NCI-H748 treated with DMSO at 0.1 percent for 48 hours (cell line): ENCODE measurements at places on chromosomes 11 and 22.

DNA sequence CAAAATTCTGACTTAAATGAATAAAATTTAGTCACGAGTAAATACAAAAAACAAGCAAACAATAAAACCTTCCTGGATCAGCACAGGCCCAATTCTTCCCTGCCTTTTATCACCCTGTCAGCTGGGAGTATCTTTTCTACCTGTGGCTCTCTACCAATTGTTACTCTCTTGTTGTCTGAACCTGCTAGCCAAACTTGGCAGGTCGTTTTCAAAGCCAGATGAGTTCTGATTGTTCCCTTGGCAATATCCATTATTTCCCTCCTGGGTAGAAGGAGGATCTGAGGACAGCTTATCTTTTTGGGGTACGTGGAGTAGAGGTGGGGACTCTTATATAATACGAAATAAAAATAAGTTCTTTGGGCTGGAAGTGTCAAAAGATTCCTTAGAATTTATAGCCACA, 40.2 kb downstream of the SNX19 start:
- DNase-seq: no peak

- DNase-seq: no peak
Measured at GRCh38 chr11:67486481-67487195, 3.8 kb downstream of the AIP start.

DNA sequence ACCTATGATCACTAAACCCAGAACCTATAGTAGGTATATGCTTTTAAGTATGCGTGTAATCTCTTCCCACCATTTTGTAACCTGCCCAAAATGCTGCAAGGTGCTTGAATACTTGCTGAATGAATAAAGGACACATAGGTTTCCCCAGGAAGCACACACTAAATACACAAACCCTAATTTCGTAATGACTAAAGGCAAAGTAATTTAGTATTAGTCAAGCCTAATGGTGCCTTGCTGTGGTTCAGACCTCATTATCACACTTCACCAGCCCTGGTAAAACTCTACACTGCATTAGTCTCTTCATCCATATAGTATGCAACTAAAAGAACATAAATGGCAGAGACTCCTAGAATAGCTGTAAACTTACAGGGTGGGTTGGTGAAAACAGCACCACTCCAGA, 289.0 kb upstream of the PITPNB start:
- no peak for DNase-seq

- DNase-seq: no peak
Measured at GRCh38 chr22:17243524-17243923, 24.3 kb upstream of the ADA2 start.

- no peak for DNase-seq
Measured at GRCh38 chr11:120780239-120780638, 243.7 kb upstream of the TBCEL start.

DNA sequence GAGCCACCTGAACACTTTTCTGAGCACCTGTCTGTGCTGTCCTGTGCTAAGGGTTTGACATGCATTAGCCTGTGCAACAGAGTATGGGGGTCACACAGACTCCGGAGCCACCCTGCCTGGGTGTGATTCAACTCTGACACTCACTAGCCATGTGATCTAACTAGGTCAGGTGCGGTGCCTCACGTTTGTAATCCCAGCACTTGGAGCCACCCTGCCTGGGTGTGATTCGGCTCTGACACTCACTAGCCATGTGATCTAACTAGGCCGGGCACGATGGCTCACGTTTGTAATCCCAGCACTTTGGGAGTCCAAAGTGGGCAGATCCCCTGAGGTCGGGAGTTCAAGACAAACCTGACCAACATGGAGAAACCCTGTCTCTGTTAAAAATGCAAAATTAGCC, 11.4 kb downstream of the UBE2L6 start:
- DNase-seq: no peak

DNA sequence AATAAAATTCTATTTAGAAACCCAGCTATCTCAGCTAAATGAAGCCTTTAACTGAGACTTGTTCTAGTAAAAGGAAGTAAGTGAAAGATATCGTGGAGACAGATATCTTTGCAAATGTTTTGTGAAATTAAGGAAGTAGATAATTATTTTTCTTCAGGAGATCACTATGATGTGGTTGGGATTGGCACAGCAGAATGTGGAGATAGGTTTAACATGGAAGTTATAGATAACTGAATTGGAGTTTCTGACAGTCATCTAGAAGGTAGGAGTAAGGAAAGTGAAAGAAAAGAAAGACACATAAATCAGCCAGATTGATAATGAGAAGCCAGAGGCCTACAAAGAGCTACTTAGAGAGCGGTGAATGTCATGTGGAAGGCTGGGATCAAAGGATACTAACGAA, 4.7 kb upstream of the CASP5 start:
- no peak for DNase-seq

- no peak for DNase-seq
Measured at GRCh38 chr11:93291898-93292297, 38.6 kb upstream of the DEUP1 start.

GRCh38 chr22:39239561-39240423, 5.0 kb downstream of the PDGFB start:
- peak; percentile 63 for DNase-seq

DNA sequence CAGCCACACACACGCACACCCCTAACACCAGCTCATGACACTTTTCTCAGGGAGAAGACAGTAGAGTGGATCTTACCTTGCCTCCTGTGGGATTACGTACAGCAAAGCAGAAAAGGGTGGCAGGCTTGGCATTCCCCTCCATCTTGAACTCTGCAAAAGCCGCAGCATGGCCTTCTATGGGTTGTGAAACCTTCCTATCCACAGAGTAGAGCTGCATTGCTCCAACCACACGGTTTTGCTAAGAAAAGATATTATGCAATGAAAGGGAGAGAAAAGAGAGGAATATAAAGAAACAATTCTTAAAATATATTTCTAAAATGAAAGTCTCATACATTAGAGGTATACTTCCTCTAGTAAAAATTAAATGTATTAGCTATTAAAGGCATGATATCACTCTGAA, 48.8 kb downstream of the CLTCL1 start:
- DNase-seq: no peak

DNA sequence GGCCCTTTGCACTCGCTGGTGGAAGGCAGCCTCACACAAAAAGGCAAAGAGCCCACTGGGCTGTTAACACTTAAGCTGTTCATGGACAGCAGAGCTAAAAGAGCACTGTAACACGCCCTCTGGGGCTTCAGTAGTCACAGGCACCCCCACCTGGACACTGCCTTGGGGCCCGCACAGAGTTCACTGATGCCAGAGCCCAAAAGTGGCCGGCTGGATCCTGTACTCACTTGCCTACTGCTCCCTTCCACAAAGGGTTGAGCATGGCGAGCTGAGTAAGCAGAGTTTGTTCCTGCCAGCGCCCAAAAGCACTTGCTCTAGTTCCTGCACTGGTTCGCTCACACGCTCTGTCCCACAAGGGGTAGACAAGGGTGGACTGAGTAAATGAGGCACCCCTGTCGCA, 78.8 kb downstream of the RELT start:
- DNase-seq: no peak

DNA sequence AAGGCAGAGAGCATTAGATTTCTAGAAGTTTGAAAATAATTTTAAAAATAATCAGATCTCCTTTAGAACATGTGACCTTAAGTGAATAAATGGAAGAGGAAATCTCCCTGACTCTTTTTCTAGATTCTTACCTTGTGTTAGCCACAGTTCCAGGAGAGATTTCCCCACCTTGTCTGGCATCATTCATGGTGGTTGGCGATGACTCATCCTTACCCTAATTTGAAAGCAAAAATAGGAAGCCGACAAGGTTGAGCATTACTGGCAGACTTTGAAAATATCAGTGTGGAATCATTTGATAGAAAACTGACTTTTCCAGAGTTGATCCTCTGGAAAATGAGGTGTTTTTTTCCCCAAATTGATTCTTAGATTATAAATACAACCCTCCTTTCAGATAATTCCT, 48.1 kb downstream of the CNTN5 start:
- no peak for DNase-seq

- DNase-seq: no peak
Measured at GRCh38 chr11:41483956-41484355, 24.5 kb upstream of the LRRC4C start.

- DNase-seq: no peak
Measured at GRCh38 chr11:134397304-134398078, 14.6 kb downstream of the B3GAT1 start.

DNA sequence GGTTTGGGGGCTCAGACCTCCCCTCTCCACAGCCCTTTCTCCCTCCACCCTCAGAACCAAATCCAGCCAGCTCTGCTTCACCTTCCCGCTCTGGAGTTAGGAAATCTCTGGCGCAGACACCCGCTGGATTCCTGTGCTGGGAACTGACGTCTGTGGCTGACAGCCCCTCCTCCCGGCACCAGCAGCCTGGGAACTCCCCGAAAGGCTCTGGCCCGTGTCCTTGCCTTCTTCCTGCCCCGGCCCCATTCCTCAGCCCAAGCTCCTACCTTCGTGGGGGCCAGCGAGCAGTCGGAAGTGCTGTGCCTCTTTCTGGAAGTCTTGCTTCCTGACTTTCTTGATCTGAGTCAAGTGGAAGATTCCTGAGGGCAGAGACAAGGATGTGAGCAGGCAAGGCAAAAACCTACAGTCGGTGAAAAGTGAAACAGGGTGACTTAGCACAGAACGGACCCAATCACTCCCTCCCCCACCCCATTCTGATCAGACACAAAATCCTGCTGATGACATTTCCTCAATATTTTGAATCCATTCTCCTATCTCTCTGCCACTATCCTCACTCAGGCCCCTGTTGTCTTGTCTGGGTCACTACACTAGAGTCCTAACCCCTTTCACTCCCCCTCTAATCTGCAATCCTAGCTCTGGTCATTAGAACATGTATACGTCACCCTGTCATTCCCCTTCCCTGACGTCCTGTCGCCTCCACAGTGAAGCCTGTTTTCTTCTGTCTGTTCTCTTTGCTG, 34.1 kb downstream of the CHRDL2 start:
- DNase-seq: no peak

- DNase-seq: no peak
Measured at GRCh38 chr11:61694946-61695706, 14.9 kb downstream of the DAGLA start.

- DNase-seq: no peak
Measured at GRCh38 chr22:27492566-27493201, 308.9 kb downstream of the MN1 start.

DNA sequence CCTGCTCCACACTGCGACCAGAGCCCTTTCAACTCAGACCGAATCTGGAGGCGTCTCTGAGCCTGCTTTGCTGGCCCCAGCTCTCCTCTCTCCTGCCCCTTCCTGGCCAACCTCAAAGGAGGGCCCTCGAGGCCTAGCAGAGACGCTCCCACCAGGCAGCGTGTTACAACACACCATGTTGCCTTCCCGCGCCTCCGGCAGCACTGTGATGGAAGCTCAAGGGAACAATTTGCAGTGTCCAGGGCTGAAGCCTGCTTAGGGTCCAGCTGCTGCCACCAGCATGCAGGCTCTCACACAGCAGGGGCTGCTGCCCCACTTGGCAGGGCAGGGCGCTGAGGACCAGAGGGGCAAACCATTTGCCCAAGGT, 18.4 kb downstream of the LINC01488 start:
- no peak for DNase-seq

DNA sequence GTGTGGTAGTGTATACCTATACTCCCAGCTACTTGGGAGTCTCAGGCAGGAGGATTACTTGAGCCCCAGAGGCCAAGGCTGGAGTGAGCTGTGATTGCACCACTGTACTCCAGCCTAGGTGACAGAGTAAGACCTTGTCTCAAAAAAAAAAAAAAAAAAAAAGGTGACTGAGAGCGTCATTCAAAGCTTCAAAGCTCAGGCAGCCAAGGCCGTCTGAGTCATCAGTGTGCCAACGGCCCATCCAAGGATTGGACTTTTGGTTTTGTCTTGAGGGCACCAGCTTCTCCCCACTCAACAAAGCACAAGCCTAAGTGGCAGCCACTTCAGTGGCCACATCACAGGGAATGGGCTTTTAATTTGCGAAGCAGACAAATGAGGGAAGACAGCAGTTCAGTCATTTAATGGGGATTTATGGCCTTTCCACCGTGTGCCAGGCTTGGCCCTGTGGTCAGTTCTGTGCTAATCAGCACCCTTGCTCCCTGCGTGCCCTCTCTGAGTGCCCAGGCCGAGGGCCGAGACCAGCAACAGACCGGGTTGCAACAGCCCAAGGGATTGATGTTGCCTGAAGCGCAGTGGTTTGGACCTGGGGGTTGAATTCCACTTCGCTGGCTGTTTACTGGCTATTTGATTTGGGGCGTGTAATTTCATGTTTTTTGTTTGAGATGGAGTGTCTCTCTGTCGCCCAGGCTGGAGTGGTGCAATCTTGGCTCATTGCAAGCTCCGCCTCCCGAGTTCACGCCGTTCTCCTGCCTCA, 30.2 kb upstream of the CRYBB3 start:
- DNase-seq: no peak

- DNase-seq: no peak
Measured at GRCh38 chr22:33337524-33337923, 279.3 kb upstream of the SYN3 start.

GRCh38 chr11:82557274-82557673, 176.4 kb downstream of the FAM181B start:
- DNase-seq: no peak

- no peak for DNase-seq
Measured at GRCh38 chr11:43515090-43515489, 156.4 kb downstream of the TTC17 start.

DNA sequence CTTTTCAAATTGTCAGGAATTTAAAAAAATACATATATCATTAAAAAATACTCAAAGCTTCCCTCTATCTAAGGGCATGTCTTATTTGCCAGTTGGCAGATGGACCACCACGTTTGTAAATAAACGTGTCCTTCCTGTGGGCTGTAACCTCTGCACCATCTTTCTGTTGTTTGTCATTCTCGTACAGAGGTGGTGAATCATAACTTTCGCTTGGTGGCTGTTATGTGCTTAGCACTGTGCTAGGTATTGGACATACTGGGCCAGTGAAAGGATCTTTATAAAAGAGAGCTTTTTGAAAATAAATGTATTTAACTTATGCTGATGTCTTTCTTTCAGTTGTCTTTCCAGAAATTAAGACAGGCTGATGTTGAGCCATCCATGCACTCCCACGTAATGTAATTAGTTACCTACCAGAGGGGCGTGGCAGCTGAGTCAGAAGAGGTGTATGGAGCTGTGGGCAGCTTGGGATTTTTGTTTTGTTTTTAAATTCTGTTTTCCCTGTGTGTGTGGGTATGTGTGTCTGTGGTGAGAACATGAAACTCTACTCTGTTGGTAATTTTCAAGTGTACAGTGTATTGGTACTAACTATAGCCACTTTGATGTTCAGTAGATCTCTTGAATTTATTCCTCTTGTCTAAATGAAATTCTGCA, 62.7 kb downstream of the TECTA start:
- DNase-seq: no peak

GRCh38 chr22:20198557-20199319, 47.9 kb upstream of the CCDC188 start:
- no peak for DNase-seq

- no peak for DNase-seq
Measured at GRCh38 chr11:123473941-123474677, 44.0 kb downstream of the GRAMD1B start.

DNA sequence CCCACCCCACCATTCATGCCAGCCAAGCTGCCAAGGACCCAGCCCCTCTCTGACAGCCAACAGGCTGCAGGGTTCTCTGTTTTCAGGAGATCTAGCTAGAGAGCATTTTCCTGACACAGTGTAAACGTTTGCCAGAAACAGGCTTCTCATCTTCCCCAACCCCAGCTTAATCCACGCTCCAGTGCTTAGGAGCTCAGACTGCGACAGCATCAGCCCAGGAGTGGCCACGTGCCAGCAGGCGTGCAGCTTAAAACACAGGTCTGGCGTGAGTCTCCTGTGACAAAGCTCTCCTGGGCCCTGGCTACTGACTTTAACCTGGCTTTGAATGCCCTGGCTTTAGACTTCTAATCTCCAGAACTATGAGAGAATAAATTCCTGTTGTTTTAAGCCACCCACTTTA, 66.6 kb downstream of the GALNT18 start:
- DNase-seq: no peak
